ENCODE measurements at places on chromosomes 2 and 18.

- no peak for DNase-seq
These were observed 134.1 kb downstream of the ACOXL start for GRCh38 chr2:110866466-110866865.

DNA sequence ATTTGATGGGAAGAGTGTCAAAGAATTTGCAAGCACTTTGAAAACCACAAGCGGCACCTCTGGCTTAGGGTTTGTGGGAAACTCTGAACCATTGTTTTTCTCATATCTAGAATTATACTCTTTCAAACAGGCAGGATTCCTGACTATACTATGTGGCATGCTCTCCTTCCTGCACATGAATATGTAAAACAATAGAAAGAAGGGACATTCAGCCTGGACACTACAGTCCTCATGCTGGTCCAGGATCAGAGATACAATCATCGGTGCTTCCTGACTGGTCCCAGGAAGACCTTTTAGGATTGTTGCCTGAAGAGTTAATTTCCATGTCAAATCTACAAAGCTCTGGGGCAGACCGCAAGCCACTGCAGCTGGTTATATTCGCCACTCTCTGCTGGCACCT, 55.7 kb upstream of the RASGRP3 start:
- peak; percentile 92 for DNase-seq

DNA sequence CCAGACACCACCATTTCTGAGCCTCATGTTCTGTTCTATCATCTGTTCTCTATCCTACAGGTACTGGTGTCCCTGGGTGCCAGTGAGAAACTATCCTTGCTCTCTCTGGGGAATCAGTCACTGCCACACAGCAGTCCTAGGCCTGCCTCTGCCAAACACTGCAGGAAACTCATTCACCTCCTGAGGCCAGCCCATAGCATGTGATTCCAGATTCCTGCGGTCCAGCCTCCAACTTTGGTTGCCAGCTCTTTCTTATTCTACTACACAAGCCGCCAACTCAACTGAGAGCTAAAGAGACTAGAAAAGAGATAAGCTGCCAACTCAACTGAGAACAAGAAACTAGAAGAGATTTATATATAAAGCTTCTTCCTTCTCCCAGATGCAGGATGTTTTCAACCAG, 8.8 kb upstream of the TTLL4 start:
- no peak for DNase-seq

GRCh38 chr18:25517881-25518715, 166.1 kb upstream of the ZNF521 start:
- DNase-seq: no peak

GRCh38 chr2:228731517-228731916, 539.6 kb downstream of the PID1 start:
- no peak for DNase-seq

DNA sequence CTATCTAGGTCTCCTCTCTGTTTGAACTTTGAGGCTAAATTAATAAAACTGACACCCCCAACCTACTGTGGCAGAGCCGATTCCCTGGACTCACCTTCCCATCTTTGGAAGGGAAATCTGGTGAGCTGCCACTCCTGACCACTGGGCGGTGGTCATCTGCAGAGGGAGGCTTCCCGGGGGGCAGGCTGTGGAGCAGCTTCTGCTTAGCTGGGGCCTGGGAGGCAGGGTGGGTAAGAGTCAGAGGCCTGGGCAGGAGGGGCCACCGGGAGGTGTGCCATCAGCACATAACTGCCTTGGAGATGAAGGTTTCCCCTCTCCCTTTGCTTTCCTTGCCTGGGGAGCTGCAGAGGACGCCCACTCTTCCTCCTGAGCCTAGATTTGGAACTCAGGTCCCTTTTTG, 2.3 kb upstream of the NPPC start:
- no peak for DNase-seq

DNA sequence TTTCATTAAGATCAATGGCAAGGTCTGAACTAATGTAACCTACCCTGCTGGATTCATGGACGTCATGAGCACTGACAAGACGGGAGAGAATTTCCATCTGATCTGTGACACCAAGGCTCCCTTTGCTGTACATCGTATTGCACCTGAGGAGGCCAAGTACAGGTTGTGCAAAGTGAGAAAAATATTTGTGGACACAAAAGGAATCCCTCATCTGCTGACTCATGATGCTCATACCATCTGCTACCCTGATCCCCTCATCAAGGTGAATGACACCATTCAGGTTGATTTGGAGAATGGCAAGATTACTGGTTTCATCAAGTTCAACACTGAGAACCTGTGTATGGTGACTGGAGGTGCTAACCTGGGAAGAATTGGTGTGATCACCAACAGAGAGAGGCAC, 82.3 kb upstream of the NDUFV2 start:
- no peak for DNase-seq

DNA sequence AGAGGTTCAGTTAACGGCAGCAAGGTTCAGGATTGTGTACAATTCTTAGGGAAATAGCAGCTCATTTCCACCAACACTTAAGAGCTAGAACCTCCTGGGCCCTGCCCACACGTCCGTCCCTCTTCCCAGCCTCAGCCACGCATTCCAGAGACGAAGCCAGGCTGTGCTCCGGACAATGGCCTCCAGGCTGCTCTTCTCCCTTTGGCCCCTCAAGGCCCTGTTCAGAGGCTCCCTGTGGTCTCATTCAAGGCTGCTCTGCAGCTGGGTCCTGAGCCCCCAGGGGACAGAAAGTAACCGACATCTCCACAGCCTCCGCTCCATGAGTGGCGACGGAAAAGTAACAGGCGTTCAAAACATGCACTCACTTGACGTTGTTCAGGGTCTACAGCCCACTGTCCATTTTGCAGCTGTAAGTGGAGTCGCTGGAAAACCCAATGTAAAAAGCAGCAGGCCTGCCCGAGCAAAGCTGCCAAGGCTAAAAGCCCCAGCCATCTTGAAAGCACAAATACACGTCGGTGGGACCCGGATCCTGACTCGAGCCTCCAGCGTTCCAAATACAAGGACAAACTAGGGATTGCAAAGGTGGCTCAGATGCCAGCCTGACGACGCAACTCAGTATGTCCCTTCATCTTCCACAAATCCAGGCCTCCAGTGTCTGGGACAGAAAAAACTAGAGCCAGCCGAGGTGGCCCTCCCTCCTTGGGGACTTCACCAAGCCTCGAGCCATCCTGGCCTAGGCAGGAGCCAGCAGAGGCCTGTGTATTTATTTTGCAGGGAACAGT, 76.9 kb downstream of the NDUFA10 start:
- no peak for DNase-seq

GRCh38 chr18:13544953-13545352, 181.4 kb downstream of the FAM210A start:
- no peak for DNase-seq

DNA sequence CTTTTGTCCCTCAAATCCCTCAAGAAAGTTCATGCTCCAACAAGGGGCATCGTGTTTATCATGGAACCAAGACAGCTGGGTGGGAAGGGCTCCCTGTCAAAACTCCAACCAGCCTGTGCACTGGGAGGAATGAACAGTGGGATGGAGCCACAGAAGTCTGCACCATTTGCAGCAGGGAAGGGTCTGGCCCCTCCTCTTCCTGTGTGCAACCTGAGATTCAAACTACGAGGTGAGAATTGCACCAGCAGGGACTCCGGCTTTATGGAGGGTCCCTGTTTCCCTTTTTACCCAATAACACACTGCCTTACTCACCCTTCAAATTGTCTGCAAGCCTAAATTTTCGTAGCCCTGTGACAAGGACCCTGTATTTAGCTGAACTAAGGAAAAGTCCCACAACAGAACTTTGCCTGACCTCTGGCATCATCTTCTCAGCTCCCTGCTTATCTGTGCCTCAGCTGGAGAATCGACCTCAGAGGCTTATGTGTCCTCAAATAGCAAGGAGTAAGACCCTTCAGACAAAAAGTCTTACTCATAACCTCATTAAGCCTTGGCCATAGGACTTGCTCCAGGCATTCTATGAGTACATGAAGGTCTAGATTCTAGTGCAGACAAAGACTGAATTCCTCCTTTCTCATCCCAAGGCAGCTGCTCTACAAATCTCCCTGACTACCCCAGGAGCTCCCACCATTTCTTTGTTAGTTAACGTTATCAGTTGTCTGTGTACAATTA, 178.3 kb upstream of the SERPINE2 start:
- DNase-seq: no peak

DNA sequence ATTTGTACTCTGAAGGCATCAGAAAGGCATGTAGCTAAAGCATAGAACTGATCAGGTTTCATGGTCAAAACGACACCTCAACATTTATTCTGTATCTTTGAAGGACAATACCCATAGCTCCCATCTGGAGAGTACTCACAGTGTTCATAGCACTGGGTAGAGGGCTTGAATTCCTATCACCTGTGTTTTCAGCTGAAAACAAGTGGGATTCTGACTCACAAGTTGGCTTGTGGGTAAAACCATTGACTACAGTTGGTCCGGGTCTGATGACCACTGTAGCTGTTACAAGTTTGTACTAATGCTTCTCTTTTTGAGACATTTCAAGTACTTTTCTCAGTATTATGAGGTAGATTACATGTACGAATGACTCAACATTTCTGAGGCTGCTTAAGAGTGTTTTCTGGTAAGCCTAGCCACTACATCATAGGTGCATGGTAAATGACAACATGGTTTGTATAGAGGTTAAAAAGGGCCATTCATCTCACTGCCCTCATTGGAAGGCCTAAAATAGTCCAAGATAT, 68.6 kb upstream of the PELI1 start:
- no peak for DNase-seq

DNA sequence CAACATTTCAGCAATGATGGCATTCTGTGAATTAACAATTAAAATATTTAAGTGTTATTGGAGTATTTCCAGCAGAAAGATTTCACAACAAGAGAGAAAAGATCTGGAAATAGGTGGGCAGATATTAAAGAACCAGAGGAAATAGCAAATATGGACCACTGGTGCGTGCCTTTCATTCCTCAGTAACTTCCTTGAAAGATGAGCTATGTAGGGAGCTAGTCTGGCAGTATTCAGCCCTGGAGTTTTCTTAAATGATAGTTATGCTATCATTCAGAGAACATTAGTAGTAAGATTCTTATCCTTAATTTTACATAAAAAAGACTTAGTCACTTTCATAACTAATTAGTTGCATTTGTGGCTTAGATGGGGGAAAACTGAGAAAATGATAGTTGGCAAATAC, 41.5 kb downstream of the TANC1 start:
- DNase-seq: no peak
